ENCODE measurements at places on chromosomes 11 and 22.

GRCh38 chr11:1937616-1938342, 9.4 kb upstream of the MRPL23 start:
- DNase-seq: no peak

DNA sequence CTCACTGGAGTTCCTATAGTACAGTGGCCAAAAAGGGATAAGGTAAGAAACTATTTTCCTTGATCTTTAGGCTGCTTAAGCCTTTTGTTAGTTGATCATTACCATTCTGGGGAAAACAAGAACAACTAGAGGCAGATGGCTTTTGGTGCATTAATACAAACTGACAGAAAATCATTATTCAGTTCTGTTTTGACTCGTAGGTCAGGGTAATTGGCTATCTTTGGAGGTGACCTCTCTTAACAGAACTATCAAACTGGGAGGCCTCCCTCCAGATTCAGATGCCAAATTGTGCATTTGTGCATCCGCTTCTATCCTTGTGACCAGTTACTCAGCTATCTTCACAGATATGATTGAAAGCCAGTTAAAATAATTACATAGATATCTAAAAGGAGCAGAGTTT, 23.2 kb upstream of the GRK2 start:
- DNase-seq: no peak

GRCh38 chr22:49953027-49953679, 7.4 kb upstream of the PIM3 start:
- DNase-seq: no peak

- peak; percentile 26 for DNase-seq
Observed at GRCh38 chr11:114846416-114846791, 168.1 kb downstream of the NXPE2 start.

DNA sequence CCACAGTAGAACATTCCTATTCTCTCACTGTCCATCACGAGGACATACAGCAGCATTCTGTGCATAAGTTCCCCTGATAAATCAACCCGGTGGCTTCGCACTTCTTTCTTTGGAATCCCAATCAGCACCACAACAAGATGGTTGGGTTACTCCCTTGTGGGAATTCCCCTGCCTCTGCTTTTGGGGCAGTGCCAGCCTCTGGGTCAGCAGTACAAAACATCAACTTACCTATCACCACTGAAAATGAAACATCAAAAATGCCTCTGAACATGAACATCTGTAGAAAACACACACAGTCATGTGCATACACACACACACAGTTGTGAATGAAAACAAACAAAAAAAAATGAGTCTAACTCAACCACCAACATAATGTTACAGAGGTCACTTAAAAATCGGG, 79.3 kb downstream of the KCNA4 start:
- DNase-seq: no peak

GRCh38 chr11:6656936-6657335, 1.3 kb upstream of the DCHS1 start:
- no peak for DNase-seq

GRCh38 chr22:33539902-33540751, 380.1 kb downstream of the LARGE1 start:
- DNase-seq: no peak

Data from NCI-H2081 (cell line).